GM23248 (cell line): ENCODE measurements at places on chromosomes 13 and 19. TPM values are rescaled to one million over a fixed set of nuclear protein-coding genes. Genes with fewer than 3 reads are reported as not detected.

C1QTNF9B gene
- not detected in 2 replicates for total RNA-seq

DDA1 gene
- total RNA-seq = 10.9 and 40.8 TPM in 2 replicates

APOE gene
- 0.76 TPM in 1 of 2 replicates, not detected in the other for total RNA-seq

FSD1 gene
- total RNA-seq = 5.8 and 16.2 TPM in 2 replicates

OR4F17 gene
- not detected in 2 replicates for total RNA-seq

RGS9BP gene
- under 0.01 and 0.22 TPM in 2 replicates for total RNA-seq

ACP5 gene
- 0.11 TPM in 1 of 2 replicates, not detected in the other for total RNA-seq

SIGLEC5 gene
- total RNA-seq = not detected in 2 replicates

C19orf38 gene
- total RNA-seq = 0.22 TPM in 1 of 2 replicates, not detected in the other

CD33 gene
- total RNA-seq = not detected in 2 replicates

ZNF460 gene
- total RNA-seq = 49.3 and 59.9 TPM in 2 replicates

CRB3 gene
- not detected in 2 replicates for total RNA-seq

LILRB4 gene
- total RNA-seq = not detected in 2 replicates

IRS2 gene
- total RNA-seq = 7.3 and 7.7 TPM in 2 replicates

SCEL gene
- not detected in 2 replicates for total RNA-seq

ZNF547 gene
- total RNA-seq = 1.4 and 2.1 TPM in 2 replicates

CLEC4G gene
- total RNA-seq = not detected in 2 replicates

ZNF610 gene
- total RNA-seq = 2.8 and 3.5 TPM in 2 replicates

SBSN gene
- 3.2 and 4.3 TPM in 2 replicates for total RNA-seq

LYPD5 gene
- total RNA-seq = 0.32 and 0.76 TPM in 2 replicates

TPTE2 gene
- not detected in 2 replicates for total RNA-seq

LHB gene
- total RNA-seq = not detected in 2 replicates

WDR87 gene
- not detected in 2 replicates for total RNA-seq

MISP gene
- not detected in 2 replicates for total RNA-seq

ZNF415 gene
- 9.4 and 18.7 TPM in 2 replicates for total RNA-seq

CEACAM8 gene
- total RNA-seq = not detected in 2 replicates

ZNF132 gene
- 6.1 and 6.7 TPM in 2 replicates for total RNA-seq

CPB2 gene
- total RNA-seq = not detected in 2 replicates

ADAT3 gene
- 0.22 and 3.2 TPM in 2 replicates for total RNA-seq
